ENCODE measurements at places on chromosomes 2 and 18. TPM values are rescaled to one million over a fixed set of nuclear protein-coding genes. Genes with fewer than 3 reads are reported as not detected.

RIOK3 gene
- total RNA-seq = 54.6 TPM

EIF4E2 gene
- total RNA-seq = 162 TPM

FABP1 gene
- total RNA-seq = not detected

TUBB8B gene
- not detected for total RNA-seq

NLRC4 gene
- total RNA-seq = not detected

CPO gene
- not detected for total RNA-seq

NT5DC4 gene
- total RNA-seq = not detected

POTEC gene
- total RNA-seq = not detected

CCDC178 gene
- total RNA-seq = 1.2 TPM

ANKRD23 gene
- total RNA-seq = 0.65 TPM

ANO7 gene
- 0.15 TPM for total RNA-seq

SKOR2 gene
- not detected for total RNA-seq

SLC38A11 gene
- not detected for total RNA-seq

UGT1A6 gene
- not detected for total RNA-seq

APOB gene
- total RNA-seq = 0.30 TPM

GNAL gene
- total RNA-seq = 0.15 TPM

ZDBF2 gene
- 11.4 TPM for total RNA-seq

GNLY gene
- not detected for total RNA-seq

C2orf92 gene
- total RNA-seq = 2.3 TPM

Data from epithelial cell of umbilical artery (primary cell).